ENCODE measurements at places on chromosomes 1 and 21.

- no peak for DNase-seq
These were observed 18.6 kb downstream of the NKAIN1 start for GRCh38 chr1:31221072-31221471.

DNA sequence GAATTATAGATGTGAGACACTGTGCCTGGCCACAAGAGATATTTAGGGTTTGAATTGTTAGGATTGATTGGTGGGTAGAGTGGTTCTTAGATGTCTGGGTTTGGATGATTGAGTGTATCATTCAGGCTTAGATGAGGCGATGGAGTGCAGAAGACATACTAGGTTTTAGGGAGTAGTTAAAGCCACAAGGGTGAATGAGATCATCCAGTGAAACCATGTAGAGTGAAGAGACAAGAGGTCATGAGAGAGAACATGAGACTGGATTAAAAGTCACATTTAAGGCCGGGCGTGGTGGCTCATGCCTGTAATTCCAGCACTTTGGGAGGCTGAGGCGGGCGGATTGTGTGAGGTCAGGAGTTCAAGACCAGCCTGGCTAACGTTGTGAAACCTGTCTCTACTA, 37.2 kb downstream of the ZFYVE9 start:
- no peak for DNase-seq

GRCh38 chr1:201054091-201054543, 30.6 kb upstream of the KIF21B start:
- no peak for DNase-seq

GRCh38 chr1:222546091-222546490, 1.8 kb downstream of the HHIPL2 start:
- no peak for DNase-seq

DNA sequence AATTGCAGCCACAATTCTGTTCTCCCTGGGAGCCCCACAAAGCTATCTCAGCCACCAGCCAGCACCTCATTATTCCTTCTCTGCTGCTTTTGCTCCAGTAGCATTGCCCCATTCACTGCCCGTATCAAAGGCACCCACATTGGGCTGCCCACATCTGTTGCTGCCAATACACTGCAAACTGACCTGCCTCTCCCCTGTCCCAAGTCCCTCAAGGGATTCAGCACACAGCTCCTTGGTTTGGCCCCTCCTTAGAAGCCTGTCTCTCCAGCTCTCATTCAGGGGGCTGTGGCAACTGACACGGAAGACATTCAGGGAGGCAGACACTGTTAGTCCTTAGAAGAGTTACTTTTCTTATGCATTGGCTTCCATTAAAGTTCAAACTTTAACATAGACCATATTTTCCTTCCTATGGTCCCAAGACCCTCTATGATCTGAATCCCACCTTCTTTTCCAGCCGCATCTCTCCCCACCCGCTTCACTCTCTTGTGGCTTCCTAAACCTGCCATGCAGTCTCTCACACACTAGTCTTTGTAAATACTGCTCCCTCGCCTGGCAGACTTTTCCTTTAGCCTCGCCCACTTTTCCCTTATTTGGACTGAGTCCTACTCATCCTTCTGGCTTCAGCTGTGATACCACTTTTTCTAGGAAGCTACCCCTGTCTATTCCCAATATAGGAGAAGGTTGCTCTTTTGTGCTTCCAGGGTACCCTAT, 19.3 kb upstream of the KLHDC8A start:
- DNase-seq: no peak

- no peak for DNase-seq
These were observed 367.7 kb downstream of the NEGR1 start for GRCh38 chr1:71914626-71915025.

DNA sequence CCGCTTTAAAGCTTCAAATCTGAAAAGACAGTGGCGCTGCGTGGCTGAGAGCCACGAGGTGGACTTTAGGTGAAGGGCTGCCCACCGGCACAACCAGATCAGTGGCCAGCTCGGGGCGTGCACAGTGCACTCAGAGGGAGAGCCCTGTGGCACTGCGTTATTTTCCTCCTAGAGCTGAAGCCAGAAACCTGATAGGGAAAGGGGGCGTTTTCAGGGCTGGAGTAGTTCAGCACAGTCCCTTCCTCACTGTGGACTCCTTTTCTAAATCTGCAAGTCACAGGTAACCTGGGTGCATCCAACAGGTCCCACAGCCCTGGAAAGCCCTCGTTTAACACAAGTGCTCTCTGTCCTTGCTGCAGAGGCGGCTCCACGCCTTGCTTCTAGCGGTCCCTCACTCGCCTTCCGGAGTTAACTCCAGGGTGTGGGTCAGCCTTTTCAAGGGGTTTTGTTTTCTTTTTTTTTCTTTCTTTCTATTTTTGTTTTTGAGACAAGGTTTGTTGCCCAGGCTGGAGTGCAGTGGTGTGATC, 81.2 kb downstream of the GALNT2 start:
- no peak for DNase-seq

DNA sequence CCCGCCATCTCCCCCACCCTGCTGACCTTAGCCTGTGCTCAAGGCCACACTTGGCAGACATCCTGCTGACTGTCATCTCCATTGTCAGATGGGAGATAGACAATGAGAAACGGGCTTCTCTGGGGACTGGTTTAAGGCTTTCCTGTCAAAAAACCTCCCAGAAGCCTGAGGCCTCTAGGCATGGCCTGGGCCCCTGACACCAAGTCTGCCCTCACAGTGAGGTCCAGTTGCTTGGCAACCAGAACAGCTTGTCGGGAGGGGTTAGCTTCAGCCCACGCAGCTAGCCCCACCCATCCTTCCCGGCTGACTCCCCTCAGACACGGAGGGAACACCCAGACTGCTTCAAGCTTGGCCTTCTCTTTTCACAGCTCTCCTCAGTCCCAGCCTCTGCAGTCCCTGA, 11.0 kb downstream of the PLEKHA6 start:
- DNase-seq: no peak

GRCh38 chr1:159922511-159923202, 2.6 kb downstream of the TAGLN2 start:
- DNase-seq: peak; percentile 25

DNA sequence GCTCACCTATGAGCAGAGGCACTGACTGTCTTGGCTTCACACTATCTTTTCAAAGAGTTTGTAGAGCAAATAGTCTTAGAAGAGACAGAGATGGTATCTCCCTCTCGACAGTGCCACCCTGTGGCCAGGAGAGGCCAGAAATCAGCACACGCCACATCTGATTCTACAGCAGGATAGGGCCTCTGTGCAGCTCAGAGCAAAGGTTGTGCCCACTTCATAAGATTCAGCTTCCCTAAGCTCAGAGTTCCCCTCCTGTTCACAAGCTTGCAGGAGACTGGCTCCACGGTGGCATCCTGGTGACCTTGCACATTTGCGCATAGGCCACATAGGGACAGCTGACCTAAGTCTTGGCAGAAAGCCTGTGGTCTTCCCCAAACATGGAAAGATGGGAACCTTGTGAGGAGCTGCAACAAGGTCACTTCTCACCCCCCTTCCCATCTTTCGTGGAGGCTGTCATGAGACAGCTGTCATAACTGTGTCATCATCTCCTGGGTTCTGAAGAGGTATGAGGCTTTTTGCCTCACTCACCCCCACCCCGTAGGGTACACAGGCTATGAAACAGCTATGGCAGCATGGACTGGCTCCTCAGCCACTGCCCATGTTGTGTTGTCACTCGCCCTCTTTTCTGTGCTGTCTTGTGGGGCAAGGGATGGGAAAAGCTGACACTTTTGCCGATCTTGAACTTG, 3.0 kb downstream of the ITLN2 start:
- DNase-seq: peak; percentile 71

DNA sequence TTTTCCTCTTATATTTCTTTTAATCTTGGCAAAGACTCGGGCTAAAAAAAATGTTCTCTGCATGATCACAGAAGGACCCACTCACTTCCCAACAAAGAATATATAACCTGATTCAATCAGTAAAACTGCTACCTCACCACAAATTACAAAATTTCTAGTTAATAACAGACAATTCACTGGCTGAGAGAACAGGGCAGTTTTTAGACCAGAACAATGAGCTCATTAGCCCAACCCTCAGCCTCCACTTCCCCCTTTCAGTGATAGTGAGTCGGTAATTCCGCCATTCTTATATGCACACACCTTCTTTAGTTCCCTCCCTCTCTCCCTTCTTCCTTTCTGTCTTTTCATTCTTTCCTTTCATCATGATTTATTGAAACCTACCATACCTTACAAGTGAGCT, 8.9 kb downstream of the SIPA1L2 start:
- DNase-seq: no peak

DNA sequence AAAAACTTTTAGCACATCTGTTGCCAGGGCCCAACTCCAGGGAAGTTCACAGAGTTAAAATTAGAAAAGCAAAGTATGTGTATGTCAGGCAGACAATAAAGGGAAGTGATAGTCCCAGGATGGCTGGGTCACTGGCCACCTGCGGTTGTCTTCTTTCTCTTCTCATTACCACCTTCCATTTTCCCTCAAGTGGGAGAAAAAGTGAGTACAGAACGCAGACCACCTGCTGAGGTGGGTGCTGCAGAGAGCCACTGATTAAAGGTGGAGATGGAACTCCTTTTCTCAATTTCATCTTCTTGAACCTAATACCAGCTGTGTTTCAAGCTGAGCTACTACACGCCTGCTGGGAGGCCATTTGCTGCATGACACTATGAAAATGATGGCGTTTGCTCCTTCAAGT, 88.8 kb upstream of the PDE4B start:
- no peak for DNase-seq

GRCh38 chr1:30806381-30807317, 49.1 kb upstream of the LAPTM5 start:
- no peak for DNase-seq

DNA sequence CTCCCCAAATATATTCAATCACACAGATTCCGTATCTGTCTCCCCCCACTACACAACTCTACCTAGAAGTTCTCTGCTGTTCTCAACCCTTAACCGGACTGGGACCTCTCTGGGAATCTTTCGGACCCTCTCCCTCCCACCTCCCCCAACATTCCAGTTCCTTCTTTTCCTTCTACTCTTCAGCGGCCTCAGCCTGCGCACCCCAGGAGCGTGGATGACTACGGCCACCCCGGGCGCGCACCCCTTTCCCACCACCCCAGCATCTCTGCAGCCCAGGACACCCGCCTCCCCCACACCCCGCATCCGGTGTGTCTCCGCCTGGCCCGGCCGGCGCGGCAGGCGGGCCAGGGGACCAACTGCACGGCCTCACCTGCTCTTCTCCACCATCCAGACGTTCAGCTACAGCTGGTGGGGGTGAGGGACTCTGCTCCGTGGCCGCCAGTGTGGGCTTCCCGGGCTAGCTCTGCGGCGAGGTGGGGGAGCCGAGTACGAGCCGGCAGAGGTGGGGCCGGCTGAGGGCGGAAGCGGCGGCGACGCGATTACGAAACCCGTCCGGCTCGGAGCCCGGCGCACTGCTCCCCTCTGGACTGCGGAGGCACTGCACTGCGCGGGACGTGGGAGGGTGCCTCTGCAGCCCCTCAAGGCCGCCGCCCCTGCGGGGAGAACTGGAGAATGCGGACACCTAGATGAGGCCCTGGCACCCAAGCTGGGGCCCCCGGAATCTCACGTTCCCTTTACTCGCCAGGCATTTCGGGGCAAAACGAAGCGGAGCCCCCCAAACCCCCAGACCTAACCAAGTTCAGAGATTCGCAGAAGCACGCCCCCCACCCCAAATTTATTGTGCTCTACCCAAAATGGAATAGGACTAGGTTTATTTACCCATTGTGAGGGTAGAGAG, at the start of gene CDC42SE1:
CDC42SE1 (minus strand) TSS at position 514 of the 898 bp plus-strand sequence. CDS start 3,892 bp downstream, outside the sequence.
- peak; percentile 88 for DNase-seq

DNA sequence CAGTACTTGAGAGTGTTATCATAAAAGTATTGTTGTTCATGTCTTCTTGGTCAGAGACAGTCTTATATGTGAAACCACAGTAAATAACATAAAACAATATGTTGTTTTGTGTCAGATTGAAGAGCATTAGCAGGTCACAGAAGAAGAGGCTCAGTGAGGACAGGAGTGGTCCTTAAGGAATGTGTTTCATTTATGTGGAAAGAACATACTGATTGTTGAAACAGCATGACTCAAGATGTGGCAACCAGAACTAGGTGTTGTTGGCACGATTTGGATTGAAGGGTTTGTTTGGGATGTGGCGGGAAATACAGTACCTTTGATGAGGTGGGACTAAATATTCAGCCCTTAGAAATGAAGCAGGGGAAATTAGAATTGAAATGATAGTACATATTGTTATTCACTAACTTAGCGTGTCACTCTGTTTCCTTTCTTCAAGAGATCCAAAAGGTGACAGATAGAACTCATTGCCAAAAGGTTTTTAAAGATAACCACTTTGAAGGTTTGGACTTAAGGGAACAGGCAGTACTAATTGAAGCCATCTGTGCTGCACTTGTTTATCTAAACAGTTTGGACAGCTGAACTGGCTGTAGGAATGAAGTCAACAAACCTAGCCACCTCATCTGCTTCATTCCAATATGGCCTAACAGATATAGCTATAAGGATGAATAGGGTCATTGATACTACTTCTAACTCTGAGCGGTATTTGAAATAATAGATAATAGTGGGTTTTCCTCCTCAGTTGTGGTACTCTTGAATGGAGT, 14.4 kb downstream of the RALGPS2 start:
- DNase-seq: no peak

- DNase-seq: no peak
These were observed 14.6 kb downstream of the CHIT1 start for GRCh38 chr1:203214871-203215270.

- no peak for DNase-seq
These were observed 2.8 kb upstream of the C1orf162 start for GRCh38 chr1:111471012-111471411.

- DNase-seq: no peak
These were observed at the start of gene EPHB2 for GRCh38 chr1:22710701-22711049. Gene EPHB2 (plus strand): TSS chr1:22710839. CDS start chr1:22710983, 144 bp downstream.

- no peak for DNase-seq
These were observed 7.9 kb upstream of the PTBP2 start for GRCh38 chr1:96713649-96714048.

DNA sequence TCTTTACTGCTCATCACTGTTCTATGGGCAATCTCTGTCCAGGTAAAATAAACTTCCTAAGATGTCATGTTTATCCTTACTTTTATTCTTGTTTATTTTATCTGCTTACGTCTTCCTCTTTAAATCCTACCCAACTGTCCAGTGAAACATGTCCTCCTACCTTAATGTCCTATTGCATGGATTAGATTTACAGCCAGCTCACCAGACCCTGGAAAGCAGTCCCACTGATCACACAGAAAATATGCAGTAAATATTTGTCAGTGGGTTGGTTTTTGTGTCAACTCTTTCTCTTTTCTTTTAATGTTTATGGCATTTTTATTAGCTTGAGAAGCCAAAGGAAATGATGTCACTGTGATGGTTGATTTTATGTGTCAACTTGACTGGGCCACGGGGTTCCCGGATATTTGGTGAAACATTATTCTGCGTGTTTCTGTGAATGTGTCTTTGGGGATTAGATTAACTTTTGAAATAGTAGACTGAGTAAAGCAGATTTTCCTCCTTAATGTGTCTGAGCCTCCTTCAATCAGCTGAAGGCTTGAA, 258.3 kb downstream of the SRGAP2C start:
- DNase-seq: no peak

DNA sequence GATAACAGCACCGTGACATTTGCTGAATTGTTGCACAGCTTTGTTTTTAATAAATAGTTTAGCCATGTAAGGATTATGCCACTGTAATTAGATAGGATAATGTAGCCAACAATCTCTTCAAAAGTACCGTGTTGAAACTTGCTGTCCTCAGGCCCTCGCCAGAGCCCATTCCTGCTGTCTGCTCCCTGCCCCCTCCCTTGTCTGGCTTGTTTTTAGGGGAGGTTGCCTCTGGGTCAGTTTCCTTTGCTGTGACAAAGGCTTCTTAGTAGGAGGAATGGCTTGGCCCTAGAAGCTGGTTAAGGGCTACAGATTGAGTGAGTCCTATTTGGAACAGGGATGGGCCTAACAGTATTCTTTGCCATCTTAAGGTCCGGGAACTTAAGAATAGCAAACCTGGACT, 107.9 kb downstream of the LMO4 start:
- DNase-seq: no peak

All from endothelial cell (in vitro differentiated cells).